Caco-2 (cell line): ENCODE measurements at places on chromosomes 12 and 14. TPM values are rescaled to one million over a fixed set of nuclear protein-coding genes. Genes with fewer than 3 reads are reported as not detected.
A peak's percentile ranks its signal among the peaks of the same experiment; 100 is the strongest.

DHRS2 gene
- total RNA-seq: 12.8 and 21.3 TPM in 2 replicates

- peaks cover 19% of the 10 kb centered on the region for H3K4me1 ChIP-seq
- no peaks in the 10 kb centered on the region for H3K36me3 ChIP-seq
- no peak overlapping the region for H3K27ac ChIP-seq
- DNase-seq: no peak
- no peaks in the 10 kb centered on the region for H3K27me3 ChIP-seq
Observed at GRCh38 chr12:109994401-109995175, 1.6 kb downstream of the GIT2 start.

DNA sequence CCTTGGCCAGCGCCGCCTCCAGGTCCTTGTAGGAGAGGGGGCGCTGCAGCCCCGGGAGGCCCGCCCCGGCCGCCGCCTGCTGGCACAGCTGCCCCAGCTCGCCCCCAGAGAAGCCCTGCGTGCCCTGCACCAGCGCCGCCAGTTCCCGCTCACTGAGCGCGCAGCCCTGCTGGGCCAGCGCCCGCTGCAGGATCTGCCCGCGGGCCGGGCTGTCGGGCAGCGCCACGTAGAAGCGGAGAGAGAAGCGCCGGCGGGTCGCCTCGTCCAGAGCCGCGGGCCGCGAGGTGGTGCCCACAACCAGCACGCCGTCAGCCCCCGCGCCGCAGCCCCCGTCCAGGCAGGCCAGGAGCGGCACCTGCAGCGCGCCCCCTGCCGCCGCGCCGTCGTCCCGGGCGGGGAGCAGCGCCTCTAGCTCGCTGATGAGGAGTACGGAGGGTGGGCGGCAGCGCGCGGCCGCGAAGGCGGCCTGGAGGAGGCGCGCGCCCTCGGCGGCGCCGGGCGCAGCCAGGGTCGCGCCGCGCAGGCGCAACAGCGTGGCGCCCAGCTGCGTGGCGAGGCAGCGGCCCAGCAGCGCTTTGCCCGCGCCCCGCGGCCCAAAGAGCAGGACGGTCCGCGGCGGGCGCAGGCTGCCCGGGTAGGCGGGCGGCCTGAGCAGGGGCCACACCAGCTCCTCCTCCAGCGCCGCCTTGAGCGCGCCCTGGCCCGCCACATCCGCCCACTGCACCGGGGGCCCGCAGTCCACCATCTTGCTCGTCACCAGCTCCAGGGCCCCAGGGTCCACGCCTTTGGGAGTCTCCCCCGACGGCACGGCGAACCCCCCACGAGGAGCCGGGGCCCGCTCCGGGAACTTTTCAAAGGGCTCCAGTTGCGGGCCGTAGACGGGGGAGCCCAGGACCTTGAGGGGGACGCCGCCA lies 27.7 kb downstream of the FIGNL2 start:
- no peak overlapping the region for H3K27ac ChIP-seq
- DNase-seq: peak; percentile 92
- H3K4me1 ChIP-seq: peaks cover 11% of the 10 kb centered on the region

DNA sequence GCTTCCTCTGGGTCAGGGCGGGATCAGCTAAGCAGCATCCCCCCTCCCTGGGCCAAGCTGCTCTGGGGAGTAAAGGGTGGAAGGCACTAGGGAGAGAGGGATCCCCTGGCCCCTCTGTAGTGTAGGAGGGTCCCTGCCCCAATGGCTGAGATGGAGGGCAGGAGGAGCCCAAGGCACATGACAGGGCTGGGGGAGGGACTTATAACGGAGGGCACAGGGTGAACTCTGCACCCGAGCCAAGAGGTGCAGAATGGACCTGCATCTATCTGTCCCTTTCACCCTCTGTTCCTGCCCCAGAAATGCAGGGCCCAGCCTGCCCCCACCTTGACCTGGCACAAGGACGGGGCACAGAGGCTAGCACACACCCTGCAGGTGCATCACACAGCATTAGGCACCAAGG lies 3.8 kb upstream of the ITGB7 start:
- H3K36me3 ChIP-seq: no peaks in the 10 kb centered on the region
- H3K4me3 ChIP-seq: no peak overlapping the region
- H3K27ac ChIP-seq: no peak overlapping the region
- no peaks in the 10 kb centered on the region for H3K4me1 ChIP-seq
- H3K27me3 ChIP-seq: no peaks in the 10 kb centered on the region
- no peak for DNase-seq

DNA sequence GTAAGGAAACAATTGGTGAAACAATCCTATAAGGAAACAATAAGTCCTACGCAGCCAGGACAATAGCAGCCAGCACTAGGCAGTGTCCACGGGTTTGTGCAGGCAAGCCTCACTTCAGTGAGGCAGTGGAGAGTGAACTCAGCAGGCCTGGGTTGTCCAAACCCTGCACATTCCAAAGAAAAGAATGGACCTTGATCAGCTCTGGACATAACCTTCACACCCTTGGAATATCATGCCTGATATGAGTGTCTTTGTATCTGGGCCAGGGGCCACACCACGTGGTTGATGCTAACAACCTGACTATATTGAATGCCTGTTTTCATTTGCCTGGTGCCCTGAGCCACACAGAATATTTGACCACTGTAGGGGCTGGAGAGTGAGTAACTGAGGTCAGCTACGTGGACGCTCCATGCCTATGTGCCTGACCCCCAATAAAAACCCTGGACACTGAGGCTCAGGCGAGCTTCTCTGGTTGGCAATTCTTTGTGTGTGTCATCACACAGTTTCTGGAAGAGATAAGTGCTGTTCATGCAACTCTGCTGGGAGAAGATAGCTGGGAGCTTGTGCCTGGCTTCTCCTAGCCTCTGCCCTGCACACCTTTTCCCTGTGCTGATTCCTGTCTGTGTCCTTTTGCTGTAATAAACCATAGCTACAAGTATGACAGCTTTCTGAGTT lies 81.4 kb upstream of the NCOR2 start:
- H3K36me3 ChIP-seq: no peaks in the 10 kb centered on the region
- no peaks in the 10 kb centered on the region for H3K4me1 ChIP-seq
- DNase-seq: no peak
- H3K4me3 ChIP-seq: no peak overlapping the region
- no peaks in the 10 kb centered on the region for H3K27me3 ChIP-seq
- H3K27ac ChIP-seq: no peak overlapping the region
